Activated naive CD4-positive, alpha-beta T cell treated with anti-CD3 and anti-CD28 coated beads, Interleukin-2, amount 50 U/mL, for 16 hours (primary cell): ENCODE measurements at places on chromosomes 4 and X.

GRCh38 chr4:137029026-137029425, 503.3 kb downstream of the PCDH18 start:
- no peak for DNase-seq

- DNase-seq: no peak
Observed at GRCh38 chr4:153834901-153835300, 46.0 kb upstream of the SFRP2 start.

GRCh38 chr4:13535118-13535517, 9.2 kb downstream of the NKX3-2 start:
- no peak for DNase-seq

GRCh38 chrX:108071578-108071977, 19.8 kb downstream of the PSMD10 start:
- DNase-seq: no peak

DNA sequence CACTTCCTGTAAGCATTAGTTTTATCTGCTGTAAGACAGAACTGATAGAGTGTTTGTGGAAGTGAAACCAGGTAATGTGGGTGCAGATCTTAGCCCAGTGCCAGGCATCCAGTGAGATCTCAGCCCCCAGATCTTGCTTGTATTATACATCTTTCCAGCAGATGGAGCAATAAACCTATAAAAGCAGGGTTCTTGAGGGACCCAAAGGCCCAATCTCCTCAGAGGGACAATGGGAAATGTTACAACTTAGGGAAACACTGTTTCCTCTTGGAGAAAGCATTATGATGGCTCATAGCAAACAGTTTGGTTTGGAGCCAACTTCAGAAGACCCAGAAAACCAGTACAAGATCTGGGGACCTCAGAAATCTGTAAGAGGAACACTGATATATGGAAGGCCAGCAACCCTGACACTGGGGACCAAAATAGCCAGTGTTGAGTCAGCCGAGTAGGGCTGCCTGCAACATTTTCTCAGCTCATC, 206.3 kb downstream of the SLC7A11 start:
- no peak for DNase-seq

GRCh38 chr4:17869327-17869726, 58.5 kb downstream of the NCAPG start:
- DNase-seq: no peak

- no peak for DNase-seq
Observed at GRCh38 chr4:112343330-112344080, 46.3 kb downstream of the ALPK1 start.

GRCh38 chr4:21742326-21742725, 206.2 kb downstream of the KCNIP4 start:
- DNase-seq: no peak

DNA sequence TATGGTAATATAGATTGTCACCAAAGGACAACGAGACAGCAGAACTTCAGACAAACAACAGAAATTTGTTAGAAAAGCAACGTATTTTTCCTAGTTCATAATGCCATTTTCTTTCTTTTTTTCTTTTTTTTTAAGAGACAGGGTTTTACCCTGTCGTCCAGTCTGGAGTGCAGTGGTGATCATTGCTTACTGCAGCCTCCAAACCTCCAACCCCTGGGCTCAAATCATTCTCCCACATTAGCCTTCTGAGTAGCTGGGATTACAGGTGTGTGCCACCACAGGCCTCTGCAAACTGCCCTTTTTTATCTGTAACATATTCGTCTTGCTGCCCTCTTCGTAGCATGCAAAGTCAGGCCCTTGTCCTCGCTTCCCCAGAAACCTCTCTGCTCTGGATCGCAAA, 116.5 kb upstream of the PDLIM3 start:
- no peak for DNase-seq

DNA sequence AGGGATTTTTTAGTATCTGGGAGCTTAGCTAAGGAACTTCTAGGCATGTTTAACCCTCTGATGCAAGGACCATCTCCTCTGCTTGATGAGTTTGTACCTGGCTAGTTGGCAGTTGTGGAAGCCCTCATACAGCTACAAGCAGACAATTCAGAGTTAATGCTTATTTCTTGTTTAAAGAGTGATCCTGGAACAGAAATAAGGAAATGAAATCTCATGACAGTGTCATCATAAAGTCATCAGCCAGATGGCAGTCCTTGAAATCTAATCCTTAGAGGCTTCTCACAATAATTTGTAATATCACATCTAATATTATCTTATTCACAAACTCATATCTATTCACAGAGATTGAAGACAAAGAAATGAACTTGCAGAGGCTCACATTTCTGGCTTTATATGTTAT, 581.6 kb upstream of the FTHL17 start:
- no peak for DNase-seq

GRCh38 chrX:11867610-11868345, 109.7 kb downstream of the MSL3 start:
- no peak for DNase-seq

- DNase-seq: peak; percentile 34
Observed at GRCh38 chr4:88818631-88819470, 121.2 kb upstream of the NAP1L5 start.

DNA sequence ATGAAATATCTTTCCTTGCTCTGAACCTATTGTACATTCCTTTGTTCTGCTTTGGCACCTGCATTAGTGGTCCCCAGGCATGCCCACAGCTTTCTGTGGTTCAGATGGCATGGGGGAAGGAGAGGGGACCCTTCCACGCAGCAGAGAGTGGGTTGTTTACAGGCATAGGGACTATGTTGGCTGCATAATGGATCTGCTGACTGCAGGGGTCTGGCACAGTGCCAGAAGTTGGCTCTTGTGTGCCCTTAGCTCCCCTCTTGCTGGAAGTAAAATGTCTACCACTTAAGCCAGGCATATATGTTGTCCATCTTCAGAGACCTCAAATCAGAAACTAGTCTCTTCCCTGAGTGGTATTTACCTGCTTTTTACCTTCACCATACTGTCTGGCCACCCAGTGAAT, 651.9 kb upstream of the PCDH7 start:
- DNase-seq: no peak

DNA sequence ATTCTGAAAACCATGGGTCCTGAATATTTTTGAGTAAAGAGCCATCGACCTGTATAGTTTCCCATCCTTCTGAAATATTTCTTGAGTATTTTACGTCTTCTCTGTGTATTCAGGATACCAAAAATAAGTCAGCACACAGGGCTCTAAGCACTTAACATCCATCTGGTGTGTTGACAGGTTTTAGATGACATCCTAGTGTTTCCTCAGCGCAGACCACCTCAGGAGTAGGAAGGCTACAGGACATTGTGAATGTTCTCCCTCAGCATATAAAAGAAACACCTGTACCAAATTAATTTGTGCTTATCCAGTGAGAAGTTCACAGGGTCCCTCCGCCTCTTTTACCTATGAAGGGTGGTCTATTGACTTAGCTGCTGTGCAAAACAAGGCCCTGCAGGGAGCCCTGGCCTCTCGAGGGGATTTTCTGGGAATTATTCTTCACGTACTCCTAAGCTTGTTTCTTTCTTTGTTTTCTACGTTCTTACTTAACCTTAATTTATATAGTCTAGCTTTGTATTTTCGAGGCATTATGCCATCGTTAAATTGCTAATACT, 241.8 kb downstream of the FBXO8 start:
- no peak for DNase-seq

- DNase-seq: no peak
Observed at GRCh38 chr4:169397762-169398161, 127.0 kb upstream of the SH3RF1 start.

DNA sequence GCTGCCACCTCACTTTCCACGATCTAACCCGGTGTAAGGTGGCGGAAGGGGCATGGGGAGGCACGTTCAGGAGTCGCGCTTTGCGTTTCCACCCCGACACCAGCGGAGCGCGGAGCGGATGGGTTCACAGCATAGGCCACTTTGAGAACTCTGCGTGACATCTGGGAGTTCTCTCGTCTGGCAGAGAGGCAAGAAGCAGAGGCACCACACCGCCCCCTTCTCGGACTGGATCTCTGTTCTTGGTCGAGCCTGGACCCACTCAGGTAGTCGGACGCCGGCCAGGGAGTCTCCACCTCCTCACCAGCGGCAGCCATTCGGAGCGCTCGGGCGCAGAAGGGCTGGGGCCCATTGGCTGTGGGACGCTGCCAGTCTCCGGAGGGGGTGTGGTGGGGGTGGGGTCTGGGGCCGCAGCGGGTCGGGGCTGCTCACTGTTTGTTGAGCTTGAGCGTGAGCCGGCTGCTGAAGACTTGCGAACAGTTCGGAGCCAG, at the start of gene DACH2:
Gene DACH2, plus strand, starts transcription at position 428 of the 488 bp plus-strand sequence.
- DNase-seq: peak; percentile 28

GRCh38 chr4:2443956-2444740, 24.8 kb upstream of the RNF4 start:
- DNase-seq: no peak

- DNase-seq: no peak
Observed at GRCh38 chr4:79223993-79224776, 101.7 kb downstream of the NAA11 start.

- DNase-seq: no peak
Observed at GRCh38 chr4:93730251-93730650, 98.3 kb upstream of the ATOH1 start.

- DNase-seq: no peak
Observed at GRCh38 chr4:132642016-132642817, 506.9 kb upstream of the PCDH10 start.

- no peak for DNase-seq
Observed at GRCh38 chr4:105210916-105211315, 64.2 kb downstream of the TET2 start.

GRCh38 chrX:13131396-13132137, 87.1 kb upstream of the FAM9C start:
- no peak for DNase-seq
